Activated naive CD8-positive, alpha-beta T cell treated with anti-CD3 and anti-CD28 coated beads, Interleukin-2, amount 50 U/mL, for 24 hours (primary cell): ENCODE measurements at places on chromosomes 12 and 14.

- DNase-seq = no peak
- no peak overlapping the region for H3K27ac ChIP-seq
- peaks cover 7% of the 10 kb centered on the region for H3K27me3 ChIP-seq
- no peak overlapping the region for H3K4me3 ChIP-seq
Observed at GRCh38 chr12:100555722-100556121, 17.8 kb upstream of the GAS2L3 start.

DNA sequence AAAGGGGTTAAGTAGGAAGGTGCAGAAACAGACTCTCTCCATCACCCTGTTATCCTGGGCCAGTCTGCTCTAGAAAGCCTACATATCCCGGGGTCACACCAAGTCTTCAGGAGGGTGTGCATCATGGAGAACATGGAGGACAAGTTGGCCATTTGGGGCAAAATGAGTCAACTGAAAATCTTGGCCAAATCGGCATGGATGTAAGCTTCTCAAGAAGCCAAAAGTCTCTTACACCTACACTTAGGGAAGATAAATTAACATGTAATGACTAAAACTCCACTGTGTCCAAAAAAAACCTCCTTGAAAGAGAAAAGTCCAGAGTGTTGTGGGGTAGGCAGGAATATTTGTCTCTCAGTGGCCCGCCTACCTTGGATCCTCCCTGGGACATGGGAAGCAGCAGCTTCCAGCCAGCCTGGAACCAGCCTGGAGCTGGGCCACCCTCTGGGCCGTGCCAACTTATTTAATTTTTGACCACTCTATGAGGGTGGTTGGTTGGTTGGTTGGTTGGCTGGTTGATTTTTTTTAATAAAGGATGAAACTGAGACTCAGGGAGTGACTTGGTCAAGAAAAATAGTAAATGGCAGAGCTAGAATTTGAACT is 17.9 kb upstream of the TC2N start:
- H3K27ac ChIP-seq = no peak overlapping the region
- no peak for DNase-seq
- no peaks in the 10 kb centered on the region for H3K27me3 ChIP-seq

GRCh38 chr12:94140556-94140955 is 7.8 kb upstream of the PLXNC1 start:
- no peak overlapping the region for H3K4me3 ChIP-seq
- H3K36me3 ChIP-seq = no peaks in the 10 kb centered on the region
- H3K27ac ChIP-seq = no peak overlapping the region
- peaks cover 10% of the 10 kb centered on the region for H3K27me3 ChIP-seq
- peak; percentile 65 for DNase-seq

DNA sequence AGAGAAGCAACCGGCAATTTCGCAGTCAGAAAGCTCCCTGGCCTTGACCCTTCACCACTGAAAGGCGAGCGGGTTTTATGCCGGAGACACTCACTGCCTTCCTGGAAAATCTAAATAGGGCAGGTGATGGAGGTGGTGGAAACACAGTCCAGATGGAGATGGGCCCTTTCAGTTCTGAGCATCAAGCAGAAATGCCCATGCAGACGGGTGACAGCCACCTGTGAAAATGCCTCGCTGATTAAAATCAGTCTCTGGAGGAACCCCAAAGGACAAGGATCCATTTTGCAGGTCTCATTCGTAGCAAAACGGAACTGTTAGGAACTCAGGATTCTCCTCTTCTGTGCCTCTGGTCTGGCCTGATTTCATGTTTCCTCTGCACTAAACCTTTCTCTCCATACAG is 74.2 kb downstream of the FZD10 start:
- no peak for DNase-seq
- peaks cover 10% of the 10 kb centered on the region for H3K27me3 ChIP-seq
- H3K36me3 ChIP-seq = no peaks in the 10 kb centered on the region
- H3K4me1 ChIP-seq = no peaks in the 10 kb centered on the region
- no peak overlapping the region for H3K4me3 ChIP-seq

DNA sequence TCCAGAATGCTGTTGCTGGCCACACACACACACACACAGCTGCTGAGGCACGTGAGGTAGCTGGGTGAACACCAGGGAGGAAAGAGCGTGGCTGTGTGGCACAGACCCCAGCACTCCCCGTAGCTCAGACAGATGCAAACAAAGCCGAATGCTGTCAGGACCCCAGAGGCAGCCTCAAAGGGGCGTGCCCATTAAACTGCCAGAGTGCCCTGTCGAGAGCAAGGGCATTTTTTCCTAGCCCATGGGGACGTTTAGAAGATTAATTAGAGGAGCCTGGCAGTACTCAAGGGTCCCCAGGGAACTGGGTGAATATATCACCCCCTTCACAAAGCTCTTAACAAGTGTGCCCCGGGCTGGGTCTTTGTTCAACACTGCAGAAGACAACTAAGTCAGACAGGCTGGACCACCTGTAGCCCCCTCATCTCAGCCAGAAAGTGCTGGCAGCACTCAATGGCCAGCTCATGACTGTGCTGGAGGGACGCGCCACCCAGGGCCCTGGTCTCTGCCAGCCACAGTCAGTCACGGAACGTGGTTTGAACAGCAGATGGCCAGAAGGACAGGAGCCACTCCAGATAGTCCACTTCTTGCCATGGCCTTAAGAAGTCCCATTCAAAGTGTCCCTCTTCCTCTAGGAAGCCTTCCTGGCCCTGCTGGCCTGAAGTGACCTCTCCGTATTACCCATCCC is 37.5 kb downstream of the TTC7B start:
- H3K4me1 ChIP-seq = no peaks in the 10 kb centered on the region
- DNase-seq = no peak
- H3K27me3 ChIP-seq = no peaks in the 10 kb centered on the region
- no peaks in the 10 kb centered on the region for H3K36me3 ChIP-seq
- H3K4me3 ChIP-seq = no peak overlapping the region
- H3K27ac ChIP-seq = no peak overlapping the region

GRCh38 chr12:2489275-2489674 is 305.5 kb upstream of the FKBP4 start:
- no peak for DNase-seq
- no peak overlapping the region for H3K4me3 ChIP-seq
- no peaks in the 10 kb centered on the region for H3K27me3 ChIP-seq
- no peaks in the 10 kb centered on the region for H3K36me3 ChIP-seq
- H3K4me1 ChIP-seq = no peaks in the 10 kb centered on the region
- H3K27ac ChIP-seq = no peak overlapping the region
